ENCODE measurements at places on chromosomes 2 and 18.

- DNase-seq = no peak
Measured at GRCh38 chr2:16264931-16265540, 324.7 kb downstream of the MYCN start.

GRCh38 chr2:222264791-222265320 lies 33.9 kb downstream of the PAX3 start:
- no peak for DNase-seq

GRCh38 chr2:43898838-43899346 lies 60.1 kb downstream of the ABCG8 start:
- DNase-seq = peak; percentile 79

DNA sequence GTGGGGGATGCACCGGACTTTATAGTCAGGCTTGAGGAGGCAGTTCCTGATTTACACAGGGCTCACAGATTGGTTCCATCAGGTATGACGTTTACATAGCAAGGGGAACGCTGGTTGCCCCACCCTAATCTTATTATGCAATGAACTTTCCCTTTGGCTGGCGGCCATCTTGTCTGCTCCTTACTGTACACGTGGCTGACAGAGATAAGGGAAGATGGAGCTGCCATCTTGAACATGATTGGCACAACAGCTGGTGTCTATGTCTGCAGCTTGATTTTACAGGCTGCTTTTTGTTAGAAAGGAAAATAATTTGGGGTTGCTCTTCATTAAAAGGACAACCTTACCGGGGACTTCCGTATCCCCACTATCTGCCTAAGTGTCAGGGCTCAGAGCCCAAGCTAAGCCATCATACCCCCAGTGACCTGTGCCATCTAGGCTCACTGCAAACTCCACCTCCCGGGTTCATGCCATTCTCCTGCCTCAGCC lies 33.5 kb upstream of the ATG16L1 start:
- DNase-seq = no peak

GRCh38 chr2:156397229-156397628 lies 39.0 kb upstream of the GPD2 start:
- no peak for DNase-seq

GRCh38 chr2:176702131-176702530 lies 432.9 kb downstream of the MTX2 start:
- DNase-seq = no peak

DNA sequence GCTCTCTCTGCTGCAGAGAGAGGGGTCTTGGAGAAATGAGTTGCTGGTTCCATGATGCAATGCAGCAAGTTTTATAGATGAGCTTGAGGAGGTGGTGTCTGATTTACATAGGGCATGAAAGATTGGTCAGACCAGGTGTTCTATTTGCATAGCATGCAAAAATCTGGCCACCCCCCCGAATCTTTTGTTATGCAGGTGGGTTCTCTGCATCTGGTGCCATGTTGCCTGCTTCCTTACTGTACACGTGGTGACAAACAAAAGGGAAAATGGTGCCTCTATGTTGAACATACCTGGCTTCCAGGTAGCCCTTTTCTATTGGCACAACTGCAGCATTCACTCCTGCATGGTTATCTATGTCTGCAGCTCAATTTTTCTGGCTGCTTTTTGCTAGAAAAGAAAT lies 169.4 kb downstream of the GALNT1 start:
- no peak for DNase-seq

DNA sequence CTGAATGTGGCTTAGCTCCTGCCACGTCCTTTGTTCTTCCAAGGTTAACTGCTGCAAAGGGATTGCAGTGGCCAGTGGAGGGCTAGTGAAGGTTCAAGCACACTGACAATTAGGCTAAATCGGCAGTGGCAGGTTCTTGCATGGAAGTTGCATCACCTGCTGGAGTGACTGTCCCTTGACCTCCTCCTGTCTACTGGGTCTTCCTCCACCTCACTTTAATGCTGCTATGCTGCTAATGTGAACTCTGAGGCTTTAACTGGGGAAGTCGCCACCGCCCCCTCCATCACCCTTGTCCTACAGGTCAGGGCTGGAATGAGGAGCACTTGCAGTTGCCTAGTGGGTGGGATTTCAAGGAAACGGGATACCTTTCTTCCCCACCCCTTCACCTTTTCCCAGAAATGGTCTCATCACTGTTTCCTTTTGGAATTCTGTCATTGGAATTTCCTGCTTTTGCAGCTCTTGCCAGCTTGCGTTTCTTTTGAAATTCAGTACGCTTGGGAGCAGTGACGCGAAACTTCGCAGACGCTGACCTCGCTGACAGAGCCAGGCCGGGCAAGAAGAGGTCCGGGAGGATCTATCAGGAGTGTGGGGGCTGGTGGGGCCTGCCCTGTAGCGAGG lies 150.3 kb downstream of the SH3RF3 start:
- no peak for DNase-seq

All from DMS53 (cell line).